ENCODE measurements at places on chromosomes 3 and 15. TPM values are rescaled to one million over a fixed set of nuclear protein-coding genes. Genes with fewer than 3 reads are reported as not detected.

- DNase-seq = no peak
These were observed 196.8 kb upstream of the MBNL1 start for GRCh38 chr3:152071924-152072323.

GRCh38 chr3:140706360-140706759 is 28.5 kb downstream of the TRIM42 start:
- no peak for DNase-seq

DNA sequence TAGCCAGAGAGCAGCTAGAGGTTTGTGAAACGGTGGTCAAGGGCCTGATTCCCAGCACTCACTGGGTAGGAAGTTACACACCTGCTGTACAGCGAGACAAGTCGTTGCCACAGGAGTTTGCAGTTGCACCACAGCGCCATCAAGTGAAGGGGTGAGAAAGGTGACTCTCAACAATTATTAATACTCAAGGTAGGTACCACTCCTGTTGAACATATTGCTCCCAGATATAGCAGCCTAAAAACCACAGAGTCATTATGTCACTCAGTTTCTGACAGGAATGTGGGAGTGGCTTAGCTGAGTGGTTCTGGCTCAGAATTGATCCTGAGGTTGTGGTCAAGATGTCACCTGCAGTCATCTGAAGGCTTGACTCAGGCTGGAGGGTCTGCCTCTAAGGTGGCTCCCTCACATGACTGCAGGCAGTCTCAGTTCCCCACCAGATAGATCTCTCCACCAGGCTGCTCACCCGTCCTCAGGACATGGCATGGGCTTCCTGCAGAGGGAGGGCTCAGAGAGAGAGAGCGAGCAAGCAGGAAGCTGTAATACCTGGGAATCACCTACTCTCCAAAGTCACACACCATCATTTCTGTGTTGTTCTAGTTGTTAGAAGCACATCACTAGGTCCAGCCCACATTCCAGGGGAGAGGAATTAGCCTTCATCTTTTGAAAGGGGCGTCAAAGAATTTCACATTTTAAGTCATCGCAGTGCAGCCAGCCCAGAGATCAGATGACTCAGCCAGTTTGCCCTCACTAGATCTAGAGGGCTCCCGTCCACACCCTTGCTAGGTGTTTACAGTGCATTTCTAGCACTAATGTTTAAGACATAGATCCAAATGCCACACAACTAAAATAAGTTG is 17.0 kb upstream of the ANO10 start:
- DNase-seq = peak; percentile 5

IL17RD gene
- not detected for total RNA-seq

AMT gene
- 9.9 TPM for total RNA-seq

POPDC2 gene
- 4.6 TPM for total RNA-seq

Data from naive thymus-derived CD8-positive, alpha-beta T cell (primary cell).